ENCODE measurements at places on chromosomes 1 and 21.

- no peak for DNase-seq
These were observed 678.0 kb upstream of the USP24 start for GRCh38 chr1:55893155-55893554.

DNA sequence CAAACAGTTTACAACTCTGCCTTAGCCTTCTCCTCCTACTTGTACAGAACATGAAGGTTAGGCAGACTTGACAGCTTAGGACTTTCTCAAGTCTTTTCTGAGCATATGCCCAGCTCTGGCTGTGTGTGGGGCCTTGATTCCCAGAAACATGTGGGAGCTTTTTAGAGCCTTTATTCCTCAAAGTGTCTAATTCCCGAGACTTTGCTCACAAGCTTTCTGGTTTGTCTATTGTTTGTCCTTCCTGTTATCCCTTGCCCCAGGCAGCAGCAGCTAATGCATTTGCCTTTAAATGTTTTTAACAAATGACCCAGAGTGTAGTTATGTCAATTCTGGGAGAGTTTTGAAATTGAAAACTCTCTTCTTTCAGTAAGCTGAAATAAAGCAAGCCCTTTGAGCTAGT lies 29.2 kb downstream of the ST7L start:
- DNase-seq, result no peak

DNA sequence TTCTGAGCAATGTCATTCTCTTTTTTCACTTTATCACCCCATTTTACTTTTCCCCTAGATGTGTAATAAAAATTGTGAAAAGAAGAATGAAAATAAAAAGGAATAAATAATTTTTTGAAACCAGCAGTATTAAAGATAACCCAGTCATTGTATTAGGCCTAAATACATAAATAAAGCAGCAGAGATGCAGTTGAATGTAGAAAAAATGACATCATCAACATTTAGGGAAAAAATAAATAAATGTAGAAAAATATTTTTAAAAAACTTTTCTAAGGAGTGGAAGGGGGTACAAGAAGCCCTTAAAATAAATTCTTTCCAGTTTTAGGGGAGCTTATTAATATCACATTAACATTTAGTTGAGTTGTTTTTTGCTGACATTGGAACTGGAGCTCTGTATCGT lies 15.3 kb upstream of the ENAH start:
- DNase-seq, result no peak

DNA sequence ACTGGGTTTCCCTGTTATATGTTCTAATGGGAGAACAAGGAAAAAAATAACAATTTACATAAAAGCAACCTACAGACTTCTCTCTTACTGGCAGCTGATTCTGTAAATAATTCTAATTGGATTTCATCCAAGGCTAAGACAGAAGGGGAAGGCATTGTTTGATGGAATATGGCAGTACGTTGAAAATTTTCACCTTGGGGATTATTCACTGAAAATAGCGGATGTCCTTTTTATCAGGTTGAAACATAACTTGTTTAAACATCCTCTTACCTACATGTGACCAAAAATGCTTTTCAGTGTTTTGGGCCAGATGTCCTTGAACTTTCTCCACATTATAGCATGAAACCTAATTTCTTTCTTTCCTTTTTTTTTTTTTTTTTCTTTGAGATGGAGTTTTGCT lies 24.9 kb downstream of the TSNAX start:
- DNase-seq, result no peak

DNA sequence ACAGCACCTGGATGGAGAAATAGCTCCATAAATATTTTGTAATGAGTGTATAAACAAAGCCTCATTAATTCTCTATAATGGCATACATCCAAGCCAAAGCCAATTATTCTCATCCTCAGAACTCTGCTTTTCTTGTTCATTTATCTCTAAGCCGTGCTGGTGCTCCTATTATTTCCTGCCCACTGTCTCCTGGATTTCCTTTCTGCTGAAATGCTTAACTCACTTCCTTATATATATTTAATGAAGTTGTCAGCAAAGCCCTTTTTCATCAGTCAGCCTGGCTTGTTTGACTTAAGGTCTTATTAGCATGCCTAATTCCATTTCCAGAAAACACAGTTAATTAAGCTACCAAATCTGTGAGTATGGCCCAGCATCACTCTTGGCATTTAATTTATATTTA lies 93.4 kb downstream of the SLC25A24 start:
- DNase-seq, result no peak

- no peak for DNase-seq
These were observed 543 bp upstream of the EPHB2 start for GRCh38 chr1:22709891-22710700.

- no peak for DNase-seq
These were observed 11.7 kb downstream of the PKN2 start for GRCh38 chr1:88695781-88696180.

DNA sequence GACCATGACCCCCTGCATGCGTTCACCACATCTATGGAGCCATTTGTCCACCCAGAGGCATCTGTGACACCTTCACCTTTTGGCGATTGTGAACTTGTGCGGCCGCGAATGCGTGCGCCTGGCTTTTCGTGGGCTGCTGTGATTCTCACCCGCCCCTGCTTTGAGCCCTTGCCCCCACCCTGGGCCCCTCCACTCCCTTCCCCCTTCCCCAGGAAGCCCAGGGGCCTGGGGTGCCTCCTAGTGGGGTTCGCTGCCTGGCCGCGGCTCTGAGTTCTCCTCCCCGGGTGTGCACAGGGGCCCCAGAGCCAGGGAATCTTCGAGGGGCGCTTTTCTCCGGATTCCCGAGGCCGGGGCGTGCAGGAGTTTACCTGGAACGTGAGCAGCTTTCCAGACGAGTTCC lies 97.9 kb upstream of the ACTRT2 start:
- no peak for DNase-seq

DNA sequence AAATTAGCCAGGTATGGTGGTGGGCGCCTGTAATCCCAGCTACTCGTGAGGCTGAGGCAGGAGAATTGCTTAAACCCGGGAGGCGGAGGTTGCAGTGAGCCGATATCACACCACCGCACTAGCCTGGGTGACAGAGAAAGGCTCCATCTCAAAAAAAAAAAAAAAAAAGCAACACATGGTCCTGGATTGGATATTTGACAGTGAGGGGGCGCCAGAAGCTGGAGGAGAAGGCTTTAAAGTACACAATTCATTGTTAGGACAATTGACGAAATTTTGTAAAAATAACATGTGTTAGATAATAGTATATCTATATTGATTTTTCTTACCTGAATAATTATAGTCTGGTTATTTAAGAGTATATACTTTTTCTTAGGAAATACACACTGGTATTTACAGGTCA lies 50.2 kb upstream of the USP25 start:
- no peak for DNase-seq

DNA sequence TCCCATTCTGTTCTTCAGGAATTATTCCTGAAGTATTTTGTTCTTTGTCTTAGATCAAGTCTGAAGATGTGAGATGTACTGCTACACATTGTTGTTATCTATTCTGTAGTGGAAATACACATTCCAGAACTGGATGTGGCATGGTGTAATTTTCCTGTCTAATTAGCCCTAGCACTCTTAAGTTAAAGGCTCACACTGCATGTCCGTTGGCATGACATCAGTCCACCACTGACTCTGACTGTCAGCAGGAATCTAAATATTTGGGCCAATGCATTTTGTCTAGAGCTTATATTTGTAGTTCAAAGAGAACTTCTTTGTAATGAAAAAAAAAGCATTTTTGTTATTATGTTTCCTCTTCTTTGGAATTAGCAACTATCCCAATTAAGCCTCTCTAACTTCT lies 201.0 kb downstream of the S1PR1 start:
- no peak for DNase-seq

DNA sequence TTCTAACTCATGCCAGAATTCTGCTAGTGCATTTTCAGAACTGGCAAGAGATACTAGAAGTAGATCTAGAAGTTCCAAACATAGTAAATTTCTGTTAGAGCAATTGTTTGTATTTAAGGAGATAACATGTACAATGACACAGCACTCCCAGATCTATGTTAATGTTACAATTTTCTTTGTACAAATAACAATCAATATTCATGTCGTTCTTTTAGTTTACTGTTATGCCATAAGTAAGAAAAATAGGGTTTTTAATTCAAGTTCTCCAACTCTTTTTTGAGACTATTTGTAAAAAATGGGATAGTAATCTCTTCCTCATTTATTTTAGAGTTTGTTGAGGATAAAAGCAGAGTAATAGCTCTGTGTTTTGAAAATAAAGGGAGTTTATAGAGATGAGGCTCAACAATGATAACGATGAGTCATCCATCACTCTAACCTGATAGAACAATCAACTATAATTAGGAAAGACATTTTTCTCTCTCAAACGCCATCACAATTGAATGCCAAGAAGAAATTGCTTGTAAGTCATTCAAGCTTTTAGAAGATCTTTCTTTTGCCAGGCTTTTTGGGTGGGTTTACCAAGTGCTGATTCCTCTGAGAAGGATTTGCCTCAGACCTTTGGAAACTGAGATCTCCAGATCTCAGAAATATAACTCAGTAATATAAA lies 638 bp downstream of the CD84 start:
- DNase-seq, result no peak

- DNase-seq, result peak; percentile 43
These were observed 11.4 kb upstream of the RGS16 start for GRCh38 chr1:182615468-182616129.

DNA sequence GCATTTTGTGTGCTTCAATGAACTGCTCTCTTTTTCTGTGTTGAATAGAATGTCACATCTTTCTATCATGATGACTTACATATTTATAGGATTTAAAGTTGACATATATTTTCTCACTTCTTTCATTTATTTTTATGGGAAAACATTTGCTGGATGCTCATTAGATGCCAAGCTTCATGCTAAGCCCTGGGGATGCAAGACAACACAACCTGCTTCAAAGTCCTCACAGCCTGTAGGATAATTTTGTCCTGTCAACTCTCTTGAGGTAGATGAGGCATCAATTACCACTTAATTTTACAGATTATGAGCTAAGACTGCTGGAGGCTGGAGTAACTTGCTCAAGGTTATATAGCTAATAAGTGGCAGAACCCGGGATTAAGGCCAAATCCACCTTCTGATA lies 264.3 kb downstream of the GRIK1 start:
- DNase-seq, result no peak

GRCh38 chr1:47276850-47277249 lies 37.1 kb downstream of the STIL start:
- DNase-seq, result no peak

- DNase-seq, result peak; percentile 67
These were observed 8.0 kb upstream of the B4GALT3 start for GRCh38 chr1:161185282-161185682.

GRCh38 chr1:25541889-25542658 lies 1.3 kb upstream of the LDLRAP1 start:
- no peak for DNase-seq

Data from T-helper 22 cell (primary cell).